GM23338 (cell line): ENCODE measurements at places on chromosomes 2 and 18. TPM values are rescaled to one million over a fixed set of nuclear protein-coding genes. Genes with fewer than 3 reads are reported as not detected.

Gene AP1S3
- total RNA-seq, result 25.5 and 26.2 TPM in 2 replicates

Gene PSMA8
- not detected in 2 replicates for total RNA-seq

Gene TBC1D8
- total RNA-seq, result 36.9 and 39.5 TPM in 2 replicates

Gene MDH1B
- total RNA-seq, result 0.89 and 1.7 TPM in 2 replicates

Gene IL1RL1
- not detected in 2 replicates for total RNA-seq

- H3K36me3 ChIP-seq, result no peaks in the 10 kb centered on the region
- H3K4me3 ChIP-seq, result no peak overlapping the region
- peak; percentile 47 for DNase-seq
- H3K4me1 ChIP-seq, result no peaks in the 10 kb centered on the region; the same call in 1 of the 2 replicates
- H3K27ac ChIP-seq, result no peak overlapping the region
These were observed 109.2 kb upstream of the THOC1 start for GRCh38 chr18:377088-377487.

- H3K27me3 ChIP-seq, result no peaks in the 10 kb centered on the region
- no peaks in the 10 kb centered on the region for H3K36me3 ChIP-seq
- H3K4me1 ChIP-seq, result no peaks in the 10 kb centered on the region
- DNase-seq, result no peak
These were observed 69.8 kb upstream of the TCF4 start for GRCh38 chr18:55657572-55658331.

- H3K36me3 ChIP-seq, result no peaks in the 10 kb centered on the region
- DNase-seq, result peak; percentile 60
- H3K27ac ChIP-seq, result peak overlapping the region; percentile 43; the same call in 1 of the 2 replicates
- H3K27me3 ChIP-seq, result peaks cover 6% of the 10 kb centered on the region
These were observed 5.1 kb upstream of the SMAD7 start for GRCh38 chr18:48955830-48956261.

DNA sequence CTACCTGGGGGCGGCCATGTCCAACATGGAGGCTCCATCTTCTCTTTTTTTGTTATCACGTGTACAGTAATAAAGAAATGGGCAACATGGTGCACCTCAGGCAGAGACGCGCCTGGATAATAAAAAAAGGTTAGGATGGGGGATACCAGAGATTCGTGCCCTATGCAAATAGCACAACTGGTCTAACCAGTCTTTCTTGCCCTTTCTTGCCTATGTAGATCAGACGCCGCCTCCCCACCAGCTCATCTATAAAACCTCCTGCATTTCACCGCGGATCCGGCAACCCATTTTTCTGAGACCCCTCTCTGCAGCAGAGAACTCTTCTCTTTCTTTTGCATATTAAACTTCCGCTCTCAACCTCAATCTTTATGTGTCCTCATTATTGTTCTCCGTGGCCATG is 68.7 kb downstream of the MYL12B start:
- H3K27me3 ChIP-seq, result no peaks in the 10 kb centered on the region
- peak; percentile 61 for DNase-seq
- peak overlapping the region; percentile 75; the same call in 1 of the 2 replicates for H3K27ac ChIP-seq
- H3K4me3 ChIP-seq, result 0 out of 2 replicates have a peak overlapping the region, but pooled peaks have one; percentile 4
- no peaks in the 10 kb centered on the region for H3K36me3 ChIP-seq
- H3K4me1 ChIP-seq, result peaks cover 17% of the 10 kb centered on the region

GRCh38 chr18:3794537-3795348 is 344.8 kb downstream of the TGIF1 start:
- H3K27me3 ChIP-seq, result no peaks in the 10 kb centered on the region
- H3K4me1 ChIP-seq, result peaks cover 7% of the 10 kb centered on the region; the same call in 1 of the 2 replicates
- no peak overlapping the region for H3K27ac ChIP-seq
- no peak overlapping the region for H3K4me3 ChIP-seq
- DNase-seq, result peak; percentile 34
- no peaks in the 10 kb centered on the region for H3K36me3 ChIP-seq

- H3K4me3 ChIP-seq, result no peak overlapping the region
- H3K27ac ChIP-seq, result no peak overlapping the region
- no peak for DNase-seq
- no peaks in the 10 kb centered on the region for H3K36me3 ChIP-seq
- no peaks in the 10 kb centered on the region for H3K4me1 ChIP-seq
These were observed 32.5 kb upstream of the CCL20 start for GRCh38 chr2:227780981-227781615.

- no peak overlapping the region for H3K27ac ChIP-seq
- no peak overlapping the region for H3K4me3 ChIP-seq
- H3K36me3 ChIP-seq, result peaks cover 71% of the 10 kb centered on the region
- no peaks in the 10 kb centered on the region for H3K27me3 ChIP-seq
These were observed 16.1 kb downstream of the HJURP start for GRCh38 chr2:233838251-233838650.

DNA sequence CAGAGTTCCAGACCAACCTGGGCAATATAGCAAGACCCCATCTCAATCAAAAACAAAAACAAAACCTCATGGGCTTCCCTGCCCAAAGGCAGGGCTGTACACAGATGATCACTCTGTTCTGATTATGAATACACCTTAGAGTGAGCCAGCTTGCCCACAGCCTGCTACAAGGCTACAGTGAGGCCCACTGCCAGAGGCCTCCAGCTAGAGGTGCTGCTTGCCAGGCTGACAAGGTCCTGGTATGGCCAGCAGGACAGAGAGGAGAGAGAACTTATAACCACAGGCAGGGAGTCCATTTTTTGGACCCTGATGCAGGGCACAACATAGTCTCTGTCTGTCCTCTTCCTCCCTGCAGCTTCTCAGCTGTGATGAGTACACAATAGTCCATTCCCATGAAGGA is 41.5 kb downstream of the KANSL3 start:
- H3K4me3 ChIP-seq, result no peak overlapping the region
- H3K36me3 ChIP-seq, result 0 out of 2 replicates have a peak, but pooled peaks cover 23% of the 10 kb centered on the region
- H3K27ac ChIP-seq, result no peak overlapping the region
- H3K27me3 ChIP-seq, result no peaks in the 10 kb centered on the region
- no peak for DNase-seq

DNA sequence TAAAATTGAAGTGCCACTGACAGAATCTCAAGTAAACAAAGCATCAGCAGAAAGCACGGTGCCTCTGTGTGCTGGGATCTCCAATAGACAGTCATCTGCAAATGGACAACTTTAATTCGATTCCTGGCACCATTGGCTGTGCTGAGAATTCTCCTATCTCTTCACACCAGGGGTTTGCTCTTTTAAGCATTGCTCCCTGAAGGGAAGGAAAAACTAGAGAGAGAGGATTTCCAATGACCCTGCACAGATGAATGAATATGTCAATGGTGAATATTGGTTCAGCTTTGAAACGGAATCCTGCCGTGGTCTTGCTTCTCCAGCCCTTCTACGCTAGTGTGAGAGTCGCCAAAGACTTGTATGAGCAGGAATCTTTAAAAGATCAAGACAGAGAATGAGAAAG is 97.9 kb downstream of the FIGN start:
- H3K27me3 ChIP-seq, result no peaks in the 10 kb centered on the region
- H3K27ac ChIP-seq, result no peak overlapping the region
- H3K4me3 ChIP-seq, result no peak overlapping the region
- H3K36me3 ChIP-seq, result no peaks in the 10 kb centered on the region

DNA sequence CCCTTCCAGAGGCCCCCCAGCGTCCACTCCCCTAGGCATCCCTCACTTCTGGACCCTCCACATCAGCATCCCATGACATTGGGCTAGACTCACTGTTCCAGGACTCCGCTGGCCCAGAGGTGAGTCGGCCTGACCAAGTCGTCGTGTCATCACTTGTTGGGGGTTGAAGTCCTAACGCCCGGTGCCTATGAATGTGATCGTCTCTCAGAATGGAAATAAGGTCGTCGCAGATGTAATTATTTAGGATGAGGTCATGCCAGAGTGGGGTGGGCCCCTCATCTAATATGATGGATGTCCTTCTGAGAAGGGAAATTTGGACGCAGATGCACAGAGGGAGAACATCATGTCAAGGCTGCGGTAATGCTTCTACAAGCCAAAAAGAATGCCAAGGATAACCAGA is 142.7 kb downstream of the AGAP1 start:
- no peak overlapping the region for H3K27ac ChIP-seq
- H3K4me1 ChIP-seq, result peaks cover 47% of the 10 kb centered on the region
- no peak for DNase-seq
- no peaks in the 10 kb centered on the region for H3K27me3 ChIP-seq

GRCh38 chr2:144479659-144480058 is 40.3 kb downstream of the ZEB2 start:
- peaks cover 52% of the 10 kb centered on the region for H3K4me1 ChIP-seq
- no peaks in the 10 kb centered on the region for H3K36me3 ChIP-seq
- H3K4me3 ChIP-seq, result peak overlapping the region; percentile 26; the same call in 1 of the 2 replicates
- peak overlapping the region; percentile 48; the same call in 1 of the 2 replicates for H3K27ac ChIP-seq
- peak; percentile 53 for DNase-seq

- no peaks in the 10 kb centered on the region for H3K27me3 ChIP-seq
- no peaks in the 10 kb centered on the region for H3K36me3 ChIP-seq
- no peak overlapping the region for H3K4me3 ChIP-seq
- H3K27ac ChIP-seq, result no peak overlapping the region
These were observed 10.6 kb upstream of the BIN1 start for GRCh38 chr2:127117603-127118002.

GRCh38 chr2:105258835-105259350 is 17.4 kb downstream of the GPR45 start:
- no peak overlapping the region for H3K27ac ChIP-seq
- no peak overlapping the region for H3K4me3 ChIP-seq
- no peaks in the 10 kb centered on the region for H3K27me3 ChIP-seq

- no peak overlapping the region for H3K27ac ChIP-seq
- no peaks in the 10 kb centered on the region for H3K36me3 ChIP-seq
- DNase-seq, result no peak
- H3K27me3 ChIP-seq, result no peaks in the 10 kb centered on the region
- H3K4me1 ChIP-seq, result peaks cover 24% of the 10 kb centered on the region
These were observed 7.6 kb downstream of the SDC1 start for GRCh38 chr2:20217041-20217970.

DNA sequence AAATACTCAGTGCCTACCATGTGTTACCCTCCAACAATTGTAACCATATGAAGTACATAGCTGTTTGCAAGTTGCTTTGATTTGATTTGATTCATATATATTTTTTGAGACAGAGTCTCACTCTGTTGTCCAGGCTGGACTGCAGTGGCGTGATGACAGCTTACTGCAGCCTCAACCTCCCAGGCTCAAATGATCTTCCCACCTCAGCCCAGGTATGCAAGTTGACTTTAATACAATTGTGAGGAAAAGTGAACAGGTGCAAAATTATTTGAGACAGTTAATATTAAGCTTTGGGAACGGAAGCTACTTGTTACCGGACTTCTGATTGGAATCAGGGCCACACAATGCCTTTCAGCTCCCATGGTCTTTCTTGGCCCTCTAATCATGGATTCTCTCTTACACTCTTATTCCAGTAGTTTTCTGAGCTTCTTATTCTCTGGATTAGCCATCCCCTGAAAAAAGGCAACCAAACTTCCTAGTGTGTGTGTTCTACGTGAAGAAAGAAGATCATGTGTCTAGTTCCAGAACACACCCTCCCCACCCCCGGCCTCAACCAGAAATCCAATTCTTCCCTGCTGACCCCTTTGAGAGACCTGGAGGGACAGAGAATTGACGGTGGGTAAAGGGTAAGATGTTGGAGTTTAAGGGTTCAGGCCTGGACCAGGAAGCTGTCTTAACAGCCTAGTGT is 1.1 kb upstream of the RPL37A start:
- no peaks in the 10 kb centered on the region for H3K27me3 ChIP-seq
- H3K36me3 ChIP-seq, result peaks cover 35% of the 10 kb centered on the region
- peaks cover 35% of the 10 kb centered on the region for H3K4me1 ChIP-seq
- DNase-seq, result no peak
- H3K27ac ChIP-seq, result peak overlapping the region; percentile 13; the same call in 1 of the 2 replicates

GRCh38 chr18:598124-598589 is 1.4 kb downstream of the CLUL1 start:
- H3K36me3 ChIP-seq, result no peaks in the 10 kb centered on the region
- peaks cover 4% of the 10 kb centered on the region; the same call in 1 of the 2 replicates for H3K4me1 ChIP-seq
- no peaks in the 10 kb centered on the region for H3K27me3 ChIP-seq
- DNase-seq, result no peak
- no peak overlapping the region for H3K4me3 ChIP-seq
- no peak overlapping the region for H3K27ac ChIP-seq

DNA sequence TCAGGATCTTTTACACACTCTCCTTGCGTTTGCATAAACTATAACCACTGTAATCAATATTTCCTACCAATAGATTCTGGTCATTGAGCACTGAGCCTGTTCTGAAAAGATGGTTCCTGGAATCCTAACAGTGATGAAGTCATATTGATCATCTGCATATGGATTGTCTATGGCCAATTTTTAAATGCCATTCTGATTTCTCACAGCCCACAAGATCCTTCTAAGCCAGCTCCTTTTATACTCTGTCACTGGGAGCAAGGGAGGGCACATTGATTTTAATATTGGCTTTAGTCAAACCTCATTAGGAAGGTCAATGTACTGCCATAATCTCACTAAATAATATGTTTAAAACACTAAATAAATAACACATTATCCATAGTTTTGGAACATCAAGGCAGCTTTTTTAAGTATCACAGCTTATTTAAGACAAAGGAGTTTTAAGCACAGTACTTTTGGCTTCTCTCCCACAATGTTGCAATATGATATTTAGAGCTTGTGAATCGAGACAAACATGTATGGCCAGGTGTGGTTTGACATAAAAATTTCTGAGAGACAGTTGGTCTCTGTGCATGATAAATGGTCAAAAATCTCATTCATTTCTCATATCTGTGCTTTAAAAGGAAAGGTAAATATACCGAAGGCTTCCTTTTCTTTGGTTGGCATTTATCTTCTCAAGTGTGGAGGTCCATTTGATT is 267.3 kb downstream of the MTX2 start:
- H3K4me3 ChIP-seq, result no peak overlapping the region
- H3K36me3 ChIP-seq, result no peaks in the 10 kb centered on the region
- no peaks in the 10 kb centered on the region for H3K27me3 ChIP-seq
- no peak overlapping the region for H3K27ac ChIP-seq
- no peaks in the 10 kb centered on the region; the same call in 1 of the 2 replicates for H3K4me1 ChIP-seq
- no peak for DNase-seq

- H3K27ac ChIP-seq, result no peak overlapping the region
- no peak overlapping the region for H3K4me3 ChIP-seq
- H3K4me1 ChIP-seq, result peaks cover 7% of the 10 kb centered on the region
- no peak for DNase-seq
These were observed 19.2 kb downstream of the PMAIP1 start for GRCh38 chr18:59918997-59919396.

DNA sequence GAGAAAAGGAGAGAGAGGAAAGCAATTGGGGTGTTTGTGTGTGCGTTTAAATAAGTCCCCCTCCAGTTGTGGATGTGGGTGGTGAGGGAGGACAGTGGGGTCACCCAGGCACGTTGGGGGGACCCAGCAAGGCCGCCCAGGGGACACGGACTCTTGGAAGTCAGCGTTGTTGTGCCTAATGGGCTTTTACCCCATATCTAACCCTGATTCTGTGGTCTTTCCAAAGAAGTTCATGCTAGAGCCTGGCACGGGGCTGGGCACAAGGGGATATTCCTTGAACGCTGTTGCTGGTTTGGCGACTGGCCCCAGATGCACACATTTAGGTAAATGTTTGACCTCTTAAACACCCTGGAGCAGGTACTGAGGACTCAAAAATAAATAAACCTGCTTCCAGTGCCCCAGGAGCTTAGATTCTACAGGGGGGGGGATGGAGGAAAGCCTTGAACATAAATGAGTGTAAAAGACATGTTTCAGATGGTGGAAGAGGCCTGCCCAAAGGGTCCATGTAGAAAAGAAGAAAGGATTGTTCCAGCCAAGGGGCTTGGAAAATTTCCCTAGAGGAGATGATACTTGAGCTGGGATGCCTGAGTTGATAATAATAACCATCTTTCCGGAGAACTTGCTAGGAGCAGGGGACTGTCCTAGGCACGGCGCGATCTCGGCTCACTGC is 97.7 kb upstream of the SIX3 start:
- no peaks in the 10 kb centered on the region for H3K4me1 ChIP-seq
- H3K4me3 ChIP-seq, result no peak overlapping the region
- H3K27me3 ChIP-seq, result no peaks in the 10 kb centered on the region
- no peaks in the 10 kb centered on the region for H3K36me3 ChIP-seq
- DNase-seq, result no peak
